NCI-H1417 treated with DMSO at 0.1 percent for 48 hours (cell line): ENCODE measurements at places on chromosomes 13 and 19.

GRCh38 chr13:21461131-21461530 lies 2.0 kb upstream of the ZDHHC20 start:
- no peak for DNase-seq

- no peak for DNase-seq
Observed at GRCh38 chr19:10001899-10002298, 8.4 kb downstream of the COL5A3 start.

DNA sequence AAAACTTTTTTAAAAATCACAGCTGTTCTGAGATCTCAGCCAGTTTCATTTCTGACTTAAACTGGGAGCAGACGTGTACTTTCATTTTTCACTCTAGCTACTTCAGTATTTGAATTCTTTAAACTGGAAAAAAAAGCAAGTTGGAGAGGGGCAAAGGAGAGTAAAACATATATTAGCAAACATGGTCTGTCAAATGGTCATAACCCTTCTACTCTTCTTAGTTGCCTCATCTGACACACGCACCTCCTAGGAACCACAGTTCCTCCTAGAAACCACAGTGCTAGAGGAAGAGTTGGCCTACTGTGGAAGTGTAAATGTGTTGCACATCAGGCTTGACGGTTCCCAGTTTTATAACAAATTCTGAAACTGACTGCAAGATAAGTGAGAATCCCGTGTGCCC lies 47.2 kb downstream of the TM9SF2 start:
- no peak for DNase-seq

DNA sequence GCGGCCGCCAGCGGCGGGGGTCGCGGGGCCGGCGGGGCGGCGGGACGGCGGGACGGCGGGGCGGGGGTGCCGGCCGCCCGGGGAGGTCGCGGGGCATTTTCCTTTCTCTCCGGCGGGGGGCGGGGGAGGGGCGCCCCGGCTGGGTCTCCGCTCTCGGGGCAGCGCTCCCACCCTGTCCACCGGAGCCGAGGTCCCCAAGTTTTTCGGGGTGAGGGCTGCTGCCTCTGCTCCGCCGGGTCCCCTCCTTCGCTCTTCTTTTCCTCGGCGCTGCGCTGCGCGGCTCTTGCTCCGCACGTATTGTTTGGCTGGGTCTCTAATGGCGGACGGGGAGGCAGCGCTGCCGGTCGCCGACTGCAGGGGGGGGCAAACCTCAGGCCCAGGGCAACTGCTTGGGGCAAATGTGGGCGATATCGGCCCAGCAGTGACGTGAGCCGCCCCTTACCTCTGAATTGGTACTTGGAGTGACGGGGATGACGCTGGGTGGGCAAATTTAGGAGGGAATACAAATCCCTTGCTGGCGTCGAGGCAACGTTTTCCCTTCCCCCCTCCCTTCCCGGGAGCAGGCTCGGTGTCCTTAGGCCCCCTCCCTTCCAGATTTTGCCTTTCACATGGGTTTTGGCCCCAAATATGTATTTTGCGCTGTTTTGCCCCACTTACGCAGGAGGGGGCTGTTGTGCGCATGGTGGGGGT lies 759 bp downstream of the ZMYM2 start:
- no peak for DNase-seq

- DNase-seq, result no peak
Observed at GRCh38 chr19:19532806-19533701, 4.3 kb downstream of the YJEFN3 start.

- DNase-seq, result no peak
Observed at GRCh38 chr19:49951806-49952478, 9.0 kb downstream of the SIGLEC11 start.

- DNase-seq, result no peak
Observed at GRCh38 chr19:12230751-12231733, 63.6 kb downstream of the ZNF44 start.

DNA sequence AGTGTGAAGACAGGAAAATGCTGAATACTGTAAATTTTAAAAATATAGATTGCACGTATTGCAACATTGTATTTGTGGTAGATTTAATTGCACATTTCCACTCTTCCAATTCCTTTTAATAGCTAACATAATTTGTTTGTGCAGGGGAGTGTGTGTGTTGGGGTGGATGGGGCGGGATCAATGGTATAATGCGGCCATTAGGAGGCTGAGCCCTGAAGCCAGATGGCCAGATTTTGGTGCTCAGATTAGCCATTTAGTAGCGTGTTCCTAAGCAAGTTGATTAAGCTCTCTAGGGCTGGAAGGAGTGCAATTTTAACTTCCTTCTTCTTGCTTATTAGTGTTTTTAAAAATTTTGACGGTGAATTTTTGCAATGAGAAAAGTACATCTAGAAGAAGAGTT lies 5.8 kb downstream of the OXGR1 start:
- DNase-seq, result no peak

GRCh38 chr13:33218020-33218419 lies 67.5 kb downstream of the STARD13 start:
- DNase-seq, result no peak

DNA sequence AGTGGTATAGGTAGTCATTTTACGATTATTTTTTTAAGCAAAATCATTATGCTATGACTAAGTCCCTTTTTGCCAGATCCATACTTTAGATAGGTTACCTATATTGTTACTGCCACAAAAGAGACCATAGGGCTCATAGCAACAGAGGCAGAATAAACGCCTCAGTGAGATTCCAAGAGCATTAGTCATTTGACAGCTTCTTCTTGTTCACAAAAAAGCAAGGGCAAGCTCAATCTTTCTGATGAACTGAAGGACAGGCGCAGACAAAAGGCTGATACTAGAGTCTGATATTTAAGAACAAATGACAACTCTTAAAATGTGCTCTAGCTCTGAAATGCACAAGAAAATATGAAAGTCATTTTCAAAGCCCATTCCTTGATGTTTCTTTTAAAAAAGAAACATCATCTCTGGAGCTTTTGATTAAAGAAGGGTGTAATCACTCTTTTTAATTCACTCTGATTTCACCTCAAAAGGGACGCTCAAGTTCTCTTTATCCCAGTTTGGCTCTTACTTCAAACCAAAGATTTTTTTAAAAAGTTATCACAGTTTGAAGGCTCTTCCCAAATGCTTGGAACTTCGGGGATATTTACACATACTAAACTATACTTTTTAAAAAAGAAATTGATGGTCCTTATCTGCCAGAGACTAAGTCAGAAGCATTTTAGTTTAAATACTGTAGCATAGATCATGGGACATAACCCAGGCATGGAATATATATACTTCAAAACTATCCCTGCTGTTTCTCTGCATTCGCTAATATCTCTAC lies 187.2 kb downstream of the EFNB2 start:
- DNase-seq, result no peak

DNA sequence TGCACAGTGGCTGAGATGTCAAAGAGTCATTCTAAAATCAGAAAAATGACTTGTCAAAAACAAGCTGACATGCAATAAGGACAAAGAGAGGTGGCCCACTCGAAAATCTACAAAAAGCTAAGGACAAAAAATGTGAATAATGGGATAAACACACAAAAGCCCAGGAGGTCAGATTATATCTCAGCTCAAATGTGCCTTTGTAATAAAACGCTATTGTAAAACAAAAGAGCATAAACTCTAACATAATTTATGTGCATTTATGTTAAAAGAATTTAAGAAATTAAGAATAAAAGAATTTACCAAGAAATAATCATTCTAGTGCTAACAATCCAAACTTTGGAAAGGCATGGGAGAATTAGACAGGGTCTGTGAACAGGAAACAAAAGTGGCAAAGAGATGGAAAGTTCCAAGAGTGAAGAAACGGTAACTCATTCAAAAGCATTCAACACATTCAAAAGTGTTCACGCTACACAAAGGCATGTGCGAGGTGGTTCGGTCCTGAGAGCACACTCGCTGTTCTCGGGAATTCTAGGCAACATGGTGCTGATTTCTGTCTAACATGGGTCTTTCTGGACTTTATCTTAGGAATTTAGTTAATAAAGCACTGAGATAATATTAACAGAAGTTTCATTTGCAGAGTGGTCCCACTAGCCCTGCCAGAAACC lies 197.7 kb downstream of the KATNAL1 start:
- DNase-seq, result no peak

- DNase-seq, result no peak
Observed at GRCh38 chr13:71634602-71635443, 232.2 kb downstream of the DACH1 start.

- DNase-seq, result no peak
Observed at GRCh38 chr19:8324186-8325050, 3.1 kb downstream of the RPS28 start.

DNA sequence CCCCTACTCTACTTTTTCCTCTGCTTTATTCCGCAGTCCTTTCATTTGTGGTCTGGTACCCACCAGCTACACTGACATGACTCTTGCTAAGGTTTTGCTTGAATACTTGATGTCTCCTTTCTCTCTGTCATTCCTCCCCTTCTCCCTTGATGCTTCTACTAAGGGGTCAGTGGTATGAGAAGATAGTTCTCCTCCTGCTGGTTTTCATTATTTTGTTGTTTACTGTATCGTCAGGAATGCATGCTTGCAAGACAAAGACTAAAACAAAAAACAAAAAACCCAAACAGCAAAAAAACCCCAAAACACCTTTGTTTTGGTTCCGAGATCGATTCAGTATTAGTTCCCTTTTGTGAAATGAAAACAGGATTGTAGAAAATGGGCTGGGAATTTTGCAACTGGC lies 59.5 kb downstream of the PCCA start:
- DNase-seq, result no peak

GRCh38 chr13:114067381-114067885 lies 65.0 kb downstream of the RASA3 start:
- no peak for DNase-seq

DNA sequence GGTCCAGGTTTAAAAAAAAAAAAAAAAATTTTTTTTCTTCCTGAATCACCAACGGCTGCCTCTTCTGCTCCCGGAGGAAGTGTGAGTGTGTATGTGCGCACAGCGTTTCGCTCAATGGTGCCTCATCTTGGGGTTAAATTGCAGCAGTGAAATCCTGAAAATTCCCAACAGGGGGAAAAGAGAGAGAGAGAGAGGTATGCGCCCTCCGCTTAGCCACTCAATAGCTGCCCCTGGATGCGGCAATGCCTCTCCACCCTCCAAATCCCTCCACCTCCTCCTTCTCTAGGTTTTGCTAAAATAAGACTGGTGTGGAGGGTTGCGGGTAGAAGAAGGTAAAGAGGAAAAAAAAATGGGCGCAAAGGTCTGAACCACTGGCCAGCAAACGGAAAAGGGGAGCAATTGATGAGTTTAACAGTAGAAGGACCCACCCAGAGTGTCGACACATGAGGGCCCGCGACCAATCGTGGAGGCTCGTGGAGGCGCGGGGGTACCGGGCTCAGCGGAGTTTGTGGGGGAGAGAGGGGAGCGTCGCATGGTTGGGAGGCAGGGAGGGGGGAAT lies 853 bp upstream of the CACNA1A start:
- DNase-seq, result no peak

DNA sequence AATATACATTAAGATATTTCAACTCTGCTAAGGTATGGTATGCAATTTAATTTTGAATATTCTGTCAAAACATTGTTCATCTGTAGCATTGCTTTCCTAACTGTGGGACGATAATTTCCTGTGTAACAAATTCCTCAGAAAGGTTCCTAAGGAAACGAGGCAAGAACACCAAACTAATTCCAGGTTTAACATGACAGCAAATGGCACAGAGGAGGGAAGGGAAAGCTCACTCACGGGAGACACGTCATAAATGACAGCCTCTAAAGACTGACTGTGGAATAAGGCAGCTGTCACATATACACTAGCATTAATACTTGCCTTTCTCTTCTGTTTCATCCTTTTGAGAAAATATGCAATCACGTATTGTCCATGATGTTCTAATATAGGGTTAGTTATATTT lies 380.6 kb downstream of the LIG4 start:
- DNase-seq, result no peak

GRCh38 chr19:21947775-21948174 lies 63.0 kb downstream of the ZNF208 start:
- DNase-seq, result no peak

DNA sequence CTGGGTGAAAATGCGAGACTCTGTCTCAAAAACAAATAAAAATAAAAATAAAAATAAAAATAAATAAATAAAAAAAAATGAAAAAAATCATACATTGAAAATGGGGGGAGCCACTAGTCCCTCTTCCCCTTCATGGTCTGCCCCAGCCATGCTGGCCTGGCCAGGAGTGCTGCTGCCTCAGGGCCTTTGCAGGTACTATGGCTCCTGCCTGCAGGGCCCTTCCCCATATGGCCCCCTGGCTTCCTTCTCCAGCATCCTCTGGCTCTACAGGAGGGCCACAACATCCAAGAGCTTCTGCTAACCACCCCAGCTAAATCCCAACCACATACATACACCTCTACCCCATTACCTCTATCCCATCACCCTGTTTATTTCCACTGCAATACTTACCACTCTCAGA lies 4.6 kb upstream of the ABHD17A start:
- DNase-seq, result no peak

DNA sequence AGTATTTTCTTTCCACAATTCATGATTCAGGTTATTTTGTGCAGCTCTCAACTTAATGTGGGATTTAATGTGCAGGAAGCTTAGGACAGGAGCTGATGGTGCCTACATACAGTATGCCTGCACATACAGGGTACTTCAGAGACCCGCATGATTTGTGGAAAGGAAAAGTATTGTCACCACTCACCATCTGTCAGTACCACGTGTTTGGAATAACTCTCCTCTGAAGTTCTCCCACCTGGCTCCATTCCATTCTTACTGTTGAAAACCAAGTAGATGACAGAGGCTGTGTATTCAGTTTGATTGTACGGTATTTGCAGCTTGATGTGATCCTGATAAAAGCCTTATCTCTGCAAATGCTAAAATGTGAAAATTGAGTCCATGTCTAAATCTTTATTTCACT lies 85.7 kb downstream of the ZAR1L start:
- no peak for DNase-seq

- no peak for DNase-seq
Observed at GRCh38 chr19:4511300-4512054, 6.8 kb downstream of the PLIN4 start.

DNA sequence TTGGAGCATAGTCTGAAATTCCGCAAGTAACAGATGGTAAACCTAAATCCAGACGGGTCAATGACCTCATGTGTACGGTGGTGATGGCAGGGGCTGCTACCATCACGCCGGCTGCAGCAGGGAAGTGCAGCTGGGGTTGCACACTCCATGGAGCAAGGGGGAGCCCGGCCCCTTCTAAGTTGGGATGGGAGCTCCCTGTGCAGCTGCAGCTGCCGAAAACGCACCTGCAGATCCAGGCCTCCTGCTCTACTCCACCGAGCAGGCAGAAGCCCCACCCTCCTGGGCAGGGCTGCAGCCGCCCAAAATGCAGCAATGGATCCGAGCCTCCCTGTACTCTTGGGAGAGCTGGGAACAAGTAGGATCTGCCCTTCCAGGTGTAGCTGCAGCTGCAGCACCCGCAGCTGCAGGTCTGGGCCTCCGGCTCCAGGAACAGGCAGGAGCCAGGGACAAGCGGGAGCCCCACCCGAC lies 25.5 kb downstream of the KBTBD6 start:
- DNase-seq, result no peak
